ENCODE measurements at places on chromosomes 1 and 21. TPM values are rescaled to one million over a fixed set of nuclear protein-coding genes. Genes with fewer than 3 reads are reported as not detected.

ZNF593OS gene
- total RNA-seq = not detected

STIL gene
- 51.3 TPM for total RNA-seq

CFAP141 gene
- not detected for total RNA-seq

SUSD4 gene
- total RNA-seq = not detected

RNF207 gene
- 12.4 TPM for total RNA-seq

GOLT1A gene
- total RNA-seq = not detected

PITHD1 gene
- 67.1 TPM for total RNA-seq

SRSF11 gene
- 190 TPM for total RNA-seq

Data from activated CD8-positive, alpha-beta memory T cell treated with anti-CD3 and anti-CD28 coated beads, Interleukin-2, amount 10 ng/mL, durations not matched to agents 7 days and 5 days (primary cell).